ENCODE measurements at places on chromosomes 16 and 17.

- no peak for DNase-seq
Observed at GRCh38 chr17:59400858-59401257, 69.4 kb downstream of the YPEL2 start.

DNA sequence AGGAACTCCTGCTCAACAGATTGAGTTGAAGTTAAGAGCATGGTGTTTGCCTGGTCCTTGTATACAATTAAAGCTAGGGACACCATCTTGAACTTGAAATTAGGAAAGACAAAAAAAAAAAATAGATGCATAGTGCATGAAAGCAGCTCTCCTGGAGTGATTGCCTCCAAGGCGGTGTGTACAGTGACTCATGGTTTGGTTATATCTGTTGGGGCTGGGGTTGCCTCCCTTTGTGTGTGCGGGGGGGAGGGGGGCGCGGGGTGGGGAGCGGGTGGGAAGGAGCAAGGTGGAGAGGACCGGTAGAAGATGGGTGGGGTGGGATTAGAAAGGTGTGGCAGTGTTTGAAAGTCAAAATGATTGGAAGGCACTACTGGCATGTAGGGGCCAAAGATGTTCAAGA is 3.4 kb downstream of the TMED6 start:
- DNase-seq = no peak

DNA sequence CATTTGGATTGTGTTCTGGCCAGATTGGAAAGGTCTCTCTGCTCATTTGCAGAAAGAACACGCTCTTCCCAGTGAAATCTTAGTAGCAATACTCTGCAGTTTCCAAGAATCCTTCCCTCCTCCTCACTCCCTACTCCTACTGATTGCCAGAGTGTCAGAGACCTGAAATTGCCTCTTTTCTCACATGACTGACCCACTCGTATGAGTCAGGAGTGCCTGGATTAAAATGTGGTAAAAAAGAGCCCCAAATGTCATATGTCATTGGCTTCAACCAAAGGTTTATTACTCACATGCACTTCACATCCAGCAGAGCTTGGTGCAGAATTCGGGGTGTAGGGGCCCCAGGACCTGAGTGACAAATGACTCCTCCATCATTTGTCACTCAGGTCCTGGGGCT is 39.7 kb upstream of the IRX3 start:
- no peak for DNase-seq

DNA sequence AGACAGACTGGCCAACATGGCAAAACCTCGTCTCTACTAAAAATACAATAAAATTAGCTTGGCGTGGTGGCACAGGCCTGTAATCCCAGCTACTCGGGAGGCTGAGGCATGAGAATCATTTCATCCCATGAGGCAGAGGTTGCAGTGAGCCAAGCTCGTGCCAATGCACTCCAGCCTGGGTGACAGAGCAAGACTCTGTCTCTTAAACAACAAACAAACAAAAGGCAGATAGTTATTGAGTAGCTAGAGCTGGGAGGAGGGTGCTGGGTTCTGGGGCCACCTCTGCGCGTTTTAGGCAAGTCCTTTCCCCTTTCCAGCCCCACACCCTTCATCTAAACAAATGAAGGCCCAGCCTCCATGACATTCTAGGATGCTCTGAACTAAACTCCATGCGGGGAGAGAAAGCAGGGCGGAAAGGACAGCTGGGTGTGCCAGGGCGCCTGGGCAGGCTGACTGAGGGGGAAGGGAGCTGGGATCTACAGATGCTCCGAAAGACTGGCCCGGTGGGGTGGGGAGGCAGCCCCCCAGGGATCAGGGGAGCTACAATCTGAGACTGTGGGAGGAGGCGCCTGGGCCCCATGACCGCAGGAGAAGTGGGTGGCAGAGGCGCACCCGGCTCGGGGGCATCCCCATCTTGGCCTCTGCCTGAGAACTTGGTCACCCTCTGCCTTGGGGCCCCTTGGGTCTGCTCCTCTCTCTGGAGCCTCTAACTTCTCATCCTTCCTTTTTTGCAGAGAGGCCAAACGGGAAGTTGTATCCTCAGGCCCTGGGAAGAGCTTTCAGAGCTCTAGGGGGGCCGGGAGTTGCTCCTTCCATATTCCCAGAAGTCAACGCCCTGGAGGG is 910 bp downstream of the ITGAL start:
- no peak for DNase-seq

Data from NCI-H510A (cell line).